ENCODE measurements at places on chromosomes 4 and X.

DNA sequence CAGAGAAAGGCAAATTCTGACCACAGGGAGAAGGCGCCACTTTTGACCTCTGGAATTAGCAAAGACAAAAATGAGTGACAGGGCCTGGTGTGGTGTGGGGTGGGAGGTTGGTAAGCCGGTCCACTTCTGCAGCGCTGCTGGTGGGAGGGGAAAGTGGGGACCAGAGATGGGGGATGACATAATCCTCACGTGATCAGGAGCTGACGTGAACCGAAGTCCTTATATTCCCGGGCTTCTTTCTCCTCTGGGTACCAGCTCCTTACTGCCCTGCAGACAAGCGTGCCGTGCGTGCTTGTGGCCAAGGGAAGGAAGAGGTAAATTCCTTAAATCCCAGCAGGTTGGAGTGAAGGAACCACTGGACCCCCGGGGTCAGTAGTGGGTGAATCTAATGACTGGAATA lies at the start of gene TCEAL7:
TCEAL7 (plus strand) TSS at position 249 of the 400 bp plus-strand sequence. CDS start 1,165 bp downstream, outside the sequence.
- DNase-seq: no peak

DNA sequence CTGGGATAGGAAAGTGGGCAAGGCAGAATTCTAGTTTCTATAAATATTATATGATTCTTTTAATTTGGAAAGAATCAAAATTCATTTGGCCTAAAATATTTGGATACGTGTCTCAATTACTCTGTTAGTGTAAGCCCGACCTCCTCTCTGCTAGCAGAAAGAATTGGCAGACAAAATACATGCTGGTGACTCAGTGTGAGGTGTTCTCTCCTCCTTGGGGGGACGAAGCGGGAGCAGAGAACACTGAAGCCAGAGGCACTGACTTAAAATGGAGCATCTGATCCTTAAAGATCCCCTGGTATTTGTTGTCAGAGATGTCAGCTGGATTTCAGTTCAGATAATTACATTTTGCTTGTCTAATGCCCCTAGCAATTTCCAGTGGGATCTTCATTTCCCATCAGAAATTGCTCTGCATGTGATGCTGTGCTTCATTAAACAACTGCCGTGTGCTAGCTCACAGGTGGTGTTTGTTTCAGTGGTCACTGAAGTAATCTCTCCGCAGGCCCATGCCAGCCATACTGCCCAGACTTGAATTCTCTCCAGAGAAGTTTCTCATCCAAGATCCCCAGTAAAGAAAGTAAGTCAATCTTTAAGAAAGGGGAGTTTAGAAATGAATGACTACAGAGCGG lies 188.7 kb upstream of the TLL1 start:
- DNase-seq: no peak

DNA sequence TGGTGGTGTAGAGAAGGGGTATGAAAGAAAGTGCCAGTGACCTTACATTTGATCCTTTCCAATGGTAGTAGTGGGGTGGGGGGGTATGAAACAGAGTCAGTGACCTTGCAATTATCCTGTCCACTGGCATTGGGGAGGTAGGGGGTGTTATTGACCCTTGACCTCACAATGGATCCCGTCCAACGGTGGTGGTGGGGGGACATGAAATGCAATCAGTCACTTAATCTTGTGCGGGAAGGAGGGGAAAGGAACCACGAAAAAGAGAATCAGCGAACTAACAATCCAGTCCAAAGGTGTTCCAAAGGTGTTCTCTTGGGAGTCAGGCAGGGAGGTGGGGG lies 619 bp upstream of the PDK3 start:
- no peak for DNase-seq

DNA sequence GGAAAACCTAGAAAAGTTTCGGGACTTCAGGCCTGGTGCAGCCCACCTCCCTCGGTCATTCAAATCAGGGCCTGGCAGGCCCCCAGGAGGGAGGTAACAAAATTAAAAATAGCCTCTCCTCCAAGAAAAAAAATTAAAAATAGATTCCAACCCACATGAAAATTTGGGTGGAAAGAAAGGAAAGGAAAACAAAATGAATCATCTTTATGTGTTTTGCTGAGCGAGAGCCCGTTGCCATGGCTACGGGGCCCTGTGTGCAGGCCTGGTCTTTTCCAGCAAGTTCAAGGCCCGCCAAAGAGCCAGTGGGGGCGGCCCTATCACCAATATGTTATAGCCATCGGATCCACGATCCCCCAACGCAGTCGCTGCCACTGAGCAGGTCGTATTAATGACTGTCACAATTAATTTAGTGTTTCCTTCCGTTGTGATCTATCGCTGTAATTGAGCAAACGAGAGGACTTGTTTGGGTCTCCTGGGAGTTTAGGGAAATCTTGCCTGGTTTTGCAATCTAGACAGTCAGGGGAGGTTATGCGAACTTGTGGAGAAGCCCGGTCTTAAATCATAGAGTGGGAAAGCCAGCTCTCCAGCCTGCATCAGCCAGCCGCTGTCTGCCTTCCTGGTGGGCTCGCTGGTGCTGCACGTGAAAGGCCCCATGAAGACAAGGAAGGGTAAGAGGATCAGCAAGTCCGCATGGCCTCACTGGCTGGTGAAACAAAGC lies 452.4 kb downstream of the BCOR start:
- no peak for DNase-seq

DNA sequence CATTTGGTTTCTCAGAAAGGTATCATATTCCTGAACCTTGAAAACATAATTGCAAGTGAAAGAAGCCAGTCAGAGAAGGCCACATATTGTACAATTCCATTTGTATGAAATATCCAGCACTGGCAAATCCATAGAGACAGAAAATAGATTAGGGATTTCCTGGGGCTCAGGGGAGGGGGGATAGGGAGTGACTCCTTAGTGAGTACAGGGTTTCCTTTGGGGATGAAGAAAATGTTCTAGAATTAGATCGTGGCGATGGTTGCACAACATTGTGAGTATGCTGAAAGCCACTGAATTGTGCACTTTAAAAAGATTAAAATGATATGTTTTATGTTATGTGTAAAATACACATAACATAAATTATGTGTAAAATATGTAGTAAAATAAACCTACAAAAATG lies 10.3 kb downstream of the XPNPEP2 start:
- DNase-seq: no peak

DNA sequence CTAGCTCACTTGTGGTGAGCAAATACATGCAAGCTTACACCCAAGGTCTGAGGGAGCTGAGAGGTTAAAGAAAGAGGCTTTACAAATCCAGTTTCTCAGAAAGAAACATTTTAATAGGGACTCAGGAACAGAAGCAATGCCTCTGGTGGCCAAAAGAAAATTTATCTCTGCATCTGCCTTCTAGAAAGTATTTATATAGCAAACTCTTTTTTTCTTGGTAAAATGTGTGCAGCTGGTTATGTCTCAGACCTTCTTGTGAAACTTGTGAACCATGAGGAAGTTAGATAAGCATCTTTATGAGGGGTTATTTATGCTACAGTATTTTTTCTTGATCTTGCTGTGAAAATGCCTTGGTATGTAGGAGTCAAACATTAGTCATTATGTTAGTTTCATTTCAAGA lies 48.5 kb upstream of the CYSLTR1 start:
- no peak for DNase-seq
